ENCODE measurements at places on chromosomes 4 and X.

- no peak for DNase-seq
Measured at GRCh38 chr4:19924761-19925160, 326.9 kb upstream of the SLIT2 start.

DNA sequence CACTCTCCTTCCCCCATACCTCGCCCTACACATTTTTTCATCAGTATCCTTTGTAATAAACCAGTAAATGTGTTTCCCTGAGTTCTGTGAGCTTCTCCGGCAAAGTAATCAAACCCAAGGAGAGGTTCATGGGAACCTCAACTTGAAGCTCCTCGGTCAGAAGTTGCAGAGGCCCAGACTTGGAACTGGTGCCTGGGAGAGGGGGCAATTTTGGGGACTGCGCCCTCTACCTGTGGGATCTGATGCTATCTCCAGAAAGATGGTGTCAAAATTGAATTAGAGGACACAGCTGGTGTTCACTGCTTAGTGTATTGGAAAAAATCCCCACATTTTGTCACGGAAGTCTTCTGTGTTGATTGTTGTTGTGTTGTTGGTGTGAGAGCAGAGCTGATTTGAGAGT lies 70.6 kb downstream of the ATP11C start:
- no peak for DNase-seq

- no peak for DNase-seq
Measured at GRCh38 chr4:94889946-94890345, 132.2 kb downstream of the BMPR1B start.

DNA sequence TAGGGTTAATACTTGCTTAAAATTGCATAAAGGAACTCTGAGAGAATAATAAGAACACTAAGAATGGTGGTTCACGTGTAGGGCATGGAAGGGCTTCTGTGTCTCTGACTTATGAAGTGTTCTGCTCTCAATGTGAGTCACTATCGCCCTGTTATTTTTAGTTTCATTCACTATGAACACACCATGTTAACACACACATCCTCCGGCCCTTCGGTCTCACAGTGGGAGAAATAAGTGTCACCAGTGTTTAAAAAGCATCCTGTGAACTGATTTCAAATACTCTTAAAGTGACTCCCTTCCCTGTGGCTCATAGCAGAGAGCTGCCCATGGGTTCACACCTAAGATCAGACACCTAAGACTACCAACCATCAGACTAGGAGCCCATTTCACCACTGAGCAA lies 33.8 kb upstream of the FGFBP2 start:
- DNase-seq = no peak

DNA sequence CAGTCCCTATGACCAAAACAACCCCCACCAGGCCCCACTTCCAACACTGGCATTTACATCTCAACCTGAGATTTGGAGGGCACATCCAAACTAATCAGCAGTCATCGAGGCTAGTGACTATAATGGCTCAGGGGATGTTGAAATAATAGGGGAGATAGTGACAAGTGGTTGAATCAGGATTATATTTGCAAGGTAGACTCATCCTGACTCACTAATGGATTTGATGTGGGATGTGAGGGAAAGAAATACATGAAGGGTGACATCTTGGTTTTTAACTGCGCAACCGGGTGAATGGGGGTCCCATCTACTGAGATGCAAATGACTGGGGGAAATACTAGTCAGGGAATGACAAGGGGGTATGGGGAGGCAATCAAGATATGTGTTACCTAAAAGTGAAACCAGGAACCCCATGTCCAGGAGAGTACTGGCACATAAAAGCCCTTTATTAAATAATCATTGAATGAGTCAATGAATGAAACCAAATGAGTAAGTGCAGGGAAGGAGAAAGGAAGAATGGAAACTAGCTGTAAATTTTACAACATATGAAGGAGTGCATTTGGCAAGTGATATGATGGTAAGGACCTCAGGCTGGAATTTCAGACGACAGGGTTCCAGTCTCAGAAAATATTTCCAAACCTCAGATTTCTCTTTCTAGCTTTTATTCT lies 78.3 kb downstream of the PARM1 start:
- no peak for DNase-seq

GRCh38 chrX:138001226-138001625 lies 435.3 kb downstream of the ZIC3 start:
- DNase-seq = no peak

DNA sequence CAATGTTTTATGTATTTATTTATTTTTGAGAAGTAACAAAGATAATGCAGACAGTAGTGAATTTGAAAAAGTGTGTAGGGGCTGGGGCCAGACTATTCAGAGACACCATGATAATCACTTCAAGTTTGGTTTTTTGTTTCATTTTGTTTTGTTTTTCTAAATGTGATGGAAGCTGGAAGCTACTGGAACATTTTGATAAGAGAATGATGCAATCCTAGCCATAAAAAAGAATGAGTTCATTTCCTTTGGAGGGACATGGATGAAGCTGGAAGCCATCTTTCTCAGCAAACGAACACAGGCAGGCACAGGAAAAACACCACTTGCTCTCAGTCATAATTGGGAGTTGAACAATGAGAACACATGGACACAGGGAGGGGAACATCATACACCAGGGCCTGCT lies 706.6 kb upstream of the EPHA5 start:
- no peak for DNase-seq

DNA sequence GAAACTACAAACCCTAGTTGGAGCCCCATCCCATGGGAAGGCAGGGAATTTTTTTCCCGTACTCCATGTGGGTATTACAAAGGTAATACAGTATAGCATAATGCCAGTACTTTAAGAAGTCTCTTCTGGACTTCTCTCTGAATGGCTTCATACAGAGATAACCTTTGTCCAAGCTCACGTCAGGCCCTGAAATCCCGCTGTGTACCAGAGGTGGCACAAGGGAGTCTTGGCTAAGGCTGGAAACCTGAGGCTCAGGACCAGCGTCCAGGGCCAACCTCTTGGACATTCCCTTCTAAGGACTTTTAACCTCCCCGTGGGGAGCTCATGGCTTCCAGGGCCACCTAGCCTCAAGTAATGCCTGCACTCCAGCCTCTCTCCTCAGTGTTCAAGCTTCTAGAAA lies 338.9 kb upstream of the FAM241A start:
- no peak for DNase-seq

GRCh38 chr4:88791274-88791673 lies 93.6 kb upstream of the NAP1L5 start:
- DNase-seq = no peak

DNA sequence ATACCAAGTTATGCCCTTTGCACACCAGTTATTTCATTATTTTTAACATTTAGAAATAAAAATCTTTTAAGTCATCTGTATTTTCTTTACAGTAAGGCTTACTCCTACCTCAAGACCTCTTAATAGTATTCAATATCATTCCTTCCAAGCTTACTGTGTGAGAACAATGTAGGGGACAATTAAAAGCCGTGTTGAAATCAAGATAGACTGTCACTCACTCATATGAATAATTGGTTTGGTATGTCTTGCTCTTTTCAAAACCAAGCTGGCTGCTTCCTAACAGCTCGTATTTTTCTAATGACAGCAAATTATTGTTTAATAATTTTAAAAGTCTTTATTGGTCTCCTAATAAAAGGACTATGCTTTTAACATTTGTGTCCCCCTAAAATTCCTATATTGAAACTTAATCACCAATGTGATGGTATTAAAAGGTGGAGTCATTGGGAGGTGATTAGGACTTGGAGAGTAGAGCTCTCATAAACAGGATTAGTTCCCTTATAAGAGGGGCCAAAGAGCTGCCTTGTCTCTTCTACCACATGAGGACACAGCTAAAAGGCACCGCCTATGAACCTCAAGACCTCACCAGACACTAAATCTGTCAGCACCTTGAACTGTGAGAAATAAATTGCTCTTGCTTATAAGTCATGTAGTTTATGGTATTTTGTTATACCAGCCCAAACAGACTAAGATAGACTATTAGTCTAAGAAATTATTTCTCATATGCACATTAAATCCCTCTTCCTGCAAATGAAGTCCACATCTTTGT lies 4.1 kb downstream of the ABCB7 start:
- DNase-seq = no peak

GRCh38 chrX:121236040-121236439 lies 188.6 kb downstream of the GLUD2 start:
- DNase-seq = no peak
